ENCODE measurements at places on chromosomes 5 and 9. TPM values are rescaled to one million over a fixed set of nuclear protein-coding genes. Genes with fewer than 3 reads are reported as not detected.

DNA sequence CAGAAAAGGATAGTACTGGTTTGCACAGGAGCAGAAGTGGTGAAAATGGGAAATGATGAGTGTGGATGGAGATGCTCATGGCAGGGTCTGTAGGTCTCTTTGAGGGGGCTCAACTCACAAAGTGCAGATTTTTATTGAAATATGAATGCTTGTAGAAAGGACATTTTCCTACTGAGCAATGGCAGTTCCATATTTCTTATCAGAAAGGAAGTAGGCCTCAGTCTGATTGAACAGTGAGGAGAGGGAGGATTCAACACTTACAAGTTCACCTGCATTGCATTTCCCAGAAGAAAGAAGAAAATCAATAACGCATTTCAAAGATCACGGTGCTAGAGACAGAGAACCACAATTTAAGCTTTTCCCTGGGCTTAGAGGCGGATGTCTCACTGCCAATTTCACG, 49.2 kb downstream of the ANXA2R start:
- H3K27me3 ChIP-seq = no peaks in the 10 kb centered on the region
- H3K36me3 ChIP-seq = no peaks in the 10 kb centered on the region
- DNase-seq = no peak
- H3K4me3 ChIP-seq = peak overlapping the region; percentile 78
- H3K4me1 ChIP-seq = peaks cover 28% of the 10 kb centered on the region
- H3K27ac ChIP-seq = peak overlapping the region; percentile 97

PCDHGB2 gene
- total RNA-seq = 9.2 TPM

DNA sequence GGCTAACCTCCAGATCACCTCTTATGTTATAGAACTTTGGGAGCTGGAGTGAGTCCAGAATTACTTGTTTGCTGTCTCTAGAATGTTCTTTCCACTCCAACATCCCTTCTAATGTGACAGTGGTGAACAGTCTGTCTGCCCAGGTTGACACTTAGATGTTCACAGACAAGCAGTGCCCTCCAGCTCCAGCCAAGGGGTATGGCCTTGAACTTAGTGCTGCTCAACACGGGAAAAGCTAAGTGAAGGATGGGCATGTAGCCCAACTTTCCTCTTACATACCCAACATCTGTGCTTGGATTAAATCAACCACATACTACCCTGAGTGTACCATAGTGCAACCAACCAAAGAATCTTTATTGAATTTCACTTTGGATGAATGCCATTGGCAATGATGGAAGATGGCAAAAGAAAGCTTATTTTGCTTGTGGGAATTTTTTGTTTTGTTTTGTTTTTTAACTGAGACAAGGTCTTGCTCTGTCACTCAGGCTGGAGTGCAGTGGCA, 201.2 kb downstream of the NXNL2 start:
- no peaks in the 10 kb centered on the region for H3K27me3 ChIP-seq
- H3K4me3 ChIP-seq = no peak overlapping the region
- DNase-seq = no peak
- H3K4me1 ChIP-seq = peaks cover 6% of the 10 kb centered on the region

DNA sequence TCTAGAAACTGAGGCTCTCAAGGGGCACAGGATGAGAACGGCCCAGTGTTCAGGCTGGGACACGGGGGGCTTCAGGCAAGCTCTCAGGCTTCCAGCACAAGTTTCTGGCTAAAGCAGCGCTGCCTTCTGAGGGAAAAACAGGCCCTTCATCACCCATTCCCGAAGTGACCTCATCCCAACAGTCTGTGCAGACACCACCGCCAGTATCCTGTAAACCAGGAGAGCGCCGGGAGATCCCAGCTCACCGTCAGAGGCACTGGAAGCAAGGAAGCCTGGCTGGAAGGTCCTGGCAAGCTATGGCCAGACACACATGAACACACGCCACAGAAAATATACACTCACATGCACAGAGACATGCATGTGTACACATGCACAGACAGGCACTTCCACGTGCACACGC, 8.8 kb downstream of the SLC12A7 start:
- no peak overlapping the region for H3K27ac ChIP-seq
- H3K36me3 ChIP-seq = no peaks in the 10 kb centered on the region
- peaks cover 38% of the 10 kb centered on the region for H3K4me1 ChIP-seq
- H3K4me3 ChIP-seq = no peak overlapping the region
- H3K27me3 ChIP-seq = no peaks in the 10 kb centered on the region

SHROOM1 gene
- 29.1 TPM for total RNA-seq

NR3C1 gene
- 69.2 TPM for total RNA-seq

KCNN2 gene
- total RNA-seq = not detected

DNA sequence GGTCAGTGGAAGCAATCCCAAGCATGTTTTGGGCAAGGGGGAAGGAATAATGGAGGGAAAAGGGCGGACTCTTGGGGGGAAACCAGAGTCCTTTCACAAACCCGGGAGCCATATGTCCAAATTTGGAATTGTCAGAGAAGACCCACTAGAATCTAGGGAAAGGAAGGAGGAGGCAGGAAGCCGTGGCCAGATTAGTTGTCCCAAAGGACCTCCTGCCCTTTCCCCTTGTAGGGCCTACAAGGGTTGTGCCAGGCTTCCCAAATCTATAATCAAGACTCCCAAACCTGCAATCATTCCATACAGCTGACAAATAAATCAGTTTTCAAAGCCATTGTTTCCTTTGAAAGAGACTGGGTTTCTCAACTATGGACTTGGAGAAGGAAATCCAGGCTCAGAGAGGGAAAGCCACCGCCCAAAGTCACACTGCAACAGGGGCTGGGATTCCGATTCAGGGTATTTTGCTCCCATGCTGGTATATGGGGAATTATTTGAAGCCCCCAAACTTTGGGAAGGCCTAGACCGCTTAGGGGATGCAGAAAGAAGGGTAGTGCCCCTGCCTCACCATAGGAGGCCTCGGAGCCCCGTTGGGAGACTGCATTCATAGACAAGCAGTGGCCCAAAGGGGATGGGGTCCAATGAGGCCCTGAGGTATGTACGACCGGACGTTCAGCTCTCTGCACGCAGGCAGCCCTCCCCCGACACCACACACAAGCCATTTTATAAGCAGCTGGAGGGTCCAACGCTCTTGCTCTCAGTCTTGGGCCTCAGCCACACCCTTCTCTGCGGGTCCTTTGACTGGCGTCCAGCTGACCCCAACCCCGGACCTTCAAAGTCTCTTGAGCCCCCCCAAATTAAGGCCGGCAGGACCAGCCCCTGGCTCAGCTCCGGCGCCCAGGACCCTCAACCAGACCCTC, 815 bp downstream of the ANXA6 start:
- no peaks in the 10 kb centered on the region for H3K27me3 ChIP-seq
- no peak for DNase-seq
- peaks cover 32% of the 10 kb centered on the region for H3K4me1 ChIP-seq
- H3K4me3 ChIP-seq = peak overlapping the region; percentile 61
- peak overlapping the region; percentile 85 for H3K27ac ChIP-seq
- no peaks in the 10 kb centered on the region for H3K36me3 ChIP-seq

DNA sequence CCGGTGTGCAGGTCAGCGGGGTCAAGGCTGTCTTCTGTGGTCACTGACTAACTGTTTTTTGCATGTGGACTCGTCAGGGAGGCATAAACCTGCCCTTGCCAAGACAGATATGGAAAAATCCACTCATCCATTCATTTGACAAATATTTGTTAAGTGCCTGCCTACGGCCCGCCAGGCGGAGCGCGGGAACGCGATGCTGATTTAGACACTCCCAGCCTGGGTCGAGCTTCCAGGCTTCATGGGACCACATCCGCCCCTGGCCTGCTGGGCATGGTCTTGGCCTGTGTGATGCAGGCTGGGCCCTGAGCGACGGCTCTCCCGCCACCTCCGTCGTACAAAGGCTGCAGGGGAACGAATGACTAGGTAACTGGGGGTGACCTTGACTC, 18.1 kb downstream of the MYMK start:
- peak; percentile 71 for DNase-seq
- H3K27me3 ChIP-seq = no peaks in the 10 kb centered on the region
- H3K4me1 ChIP-seq = peaks cover 10% of the 10 kb centered on the region
- H3K27ac ChIP-seq = no peak overlapping the region
- H3K36me3 ChIP-seq = peaks cover 1% of the 10 kb centered on the region

DMRT3 gene
- 0.42 TPM for total RNA-seq

AJM1 gene
- total RNA-seq = 2.0 TPM

GRCh38 chr5:111993242-111993641, 236.2 kb upstream of the NREP start:
- H3K4me1 ChIP-seq = no peaks in the 10 kb centered on the region
- H3K36me3 ChIP-seq = no peaks in the 10 kb centered on the region
- no peak overlapping the region for H3K27ac ChIP-seq

GRCh38 chr5:122264610-122265009, 47.4 kb upstream of the SNCAIP start:
- H3K27me3 ChIP-seq = no peaks in the 10 kb centered on the region
- no peak overlapping the region for H3K27ac ChIP-seq
- no peaks in the 10 kb centered on the region for H3K36me3 ChIP-seq
- H3K4me3 ChIP-seq = no peak overlapping the region

- H3K27ac ChIP-seq = no peak overlapping the region
- no peaks in the 10 kb centered on the region for H3K27me3 ChIP-seq
- H3K4me3 ChIP-seq = no peak overlapping the region
Measured at GRCh38 chr5:116038817-116039216, 6.5 kb downstream of the ARL14EPL start.

GRCh38 chr5:10719965-10720364, 41.1 kb downstream of the DAP start:
- H3K36me3 ChIP-seq = no peaks in the 10 kb centered on the region
- H3K4me1 ChIP-seq = no peaks in the 10 kb centered on the region
- H3K27me3 ChIP-seq = no peaks in the 10 kb centered on the region
- H3K27ac ChIP-seq = no peak overlapping the region
- no peak overlapping the region for H3K4me3 ChIP-seq

GRCh38 chr5:6504677-6505415, 56.2 kb downstream of the UBE2QL1 start:
- H3K4me3 ChIP-seq = no peak overlapping the region
- no peaks in the 10 kb centered on the region for H3K27me3 ChIP-seq
- DNase-seq = no peak
- no peaks in the 10 kb centered on the region for H3K36me3 ChIP-seq

GAPT gene
- not detected for total RNA-seq

WDR38 gene
- total RNA-seq = not detected

- H3K4me1 ChIP-seq = peaks cover 7% of the 10 kb centered on the region
- H3K27ac ChIP-seq = no peak overlapping the region
- no peak for DNase-seq
- H3K27me3 ChIP-seq = no peaks in the 10 kb centered on the region
Measured at GRCh38 chr5:76451031-76451701, 48.1 kb downstream of the IQGAP2 start.

DNA sequence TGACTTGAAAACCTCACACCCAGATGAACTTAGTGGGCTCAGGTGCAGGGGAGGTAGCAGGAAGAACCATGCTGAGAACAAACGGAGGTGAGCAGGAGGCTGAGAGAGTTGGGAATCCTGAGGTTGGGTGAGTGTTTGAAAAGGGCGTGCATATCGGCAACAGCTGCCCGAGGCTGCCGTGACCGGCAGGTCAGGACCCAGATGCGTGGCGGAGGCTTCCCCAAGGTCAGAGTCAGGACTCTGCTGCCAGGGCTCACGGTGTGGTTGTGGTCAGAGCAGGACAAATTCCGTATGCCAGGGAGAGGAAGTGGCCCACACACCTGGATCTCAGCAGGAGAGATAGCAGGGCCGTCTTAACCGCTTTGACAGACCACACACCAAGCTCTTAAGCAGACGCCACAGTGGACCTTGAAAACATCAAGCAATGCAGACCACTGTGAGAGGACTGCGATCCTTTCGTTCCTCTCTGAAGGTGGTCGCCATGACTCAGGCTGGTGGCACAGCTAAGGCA, 43.1 kb downstream of the ADAMTS16 start:
- no peaks in the 10 kb centered on the region for H3K4me1 ChIP-seq
- no peaks in the 10 kb centered on the region for H3K27me3 ChIP-seq
- DNase-seq = no peak
- no peak overlapping the region for H3K27ac ChIP-seq

GRCh38 chr5:94901191-94901979, 282.9 kb downstream of the SLF1 start:
- peak; percentile 56 for DNase-seq
- peak overlapping the region; percentile 84 for H3K27ac ChIP-seq
- no peak overlapping the region for H3K4me3 ChIP-seq
- peaks cover 28% of the 10 kb centered on the region for H3K4me1 ChIP-seq
- no peaks in the 10 kb centered on the region for H3K36me3 ChIP-seq

DNA sequence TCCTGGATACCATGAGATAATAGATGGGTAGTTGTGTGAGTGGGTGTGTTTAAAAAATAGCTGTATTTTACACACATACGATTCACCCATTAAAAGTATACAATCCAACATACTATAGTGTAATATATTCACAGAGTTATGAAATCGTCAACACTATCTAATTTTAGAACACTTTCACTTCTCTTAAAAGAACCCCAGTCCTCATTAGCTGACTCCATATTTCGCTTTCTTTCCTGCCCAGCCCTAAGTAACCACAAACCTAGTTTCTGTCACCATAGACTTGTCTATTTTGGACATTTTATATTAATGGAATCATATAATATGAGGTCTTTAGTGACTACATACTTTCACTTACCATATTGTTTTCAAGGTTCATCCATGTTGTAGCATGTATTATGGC, 63.8 kb upstream of the S1PR3 start:
- H3K4me3 ChIP-seq = no peak overlapping the region
- H3K36me3 ChIP-seq = no peaks in the 10 kb centered on the region
- H3K27me3 ChIP-seq = no peaks in the 10 kb centered on the region
- no peak overlapping the region for H3K27ac ChIP-seq
- H3K4me1 ChIP-seq = no peaks in the 10 kb centered on the region
- DNase-seq = no peak

DNA sequence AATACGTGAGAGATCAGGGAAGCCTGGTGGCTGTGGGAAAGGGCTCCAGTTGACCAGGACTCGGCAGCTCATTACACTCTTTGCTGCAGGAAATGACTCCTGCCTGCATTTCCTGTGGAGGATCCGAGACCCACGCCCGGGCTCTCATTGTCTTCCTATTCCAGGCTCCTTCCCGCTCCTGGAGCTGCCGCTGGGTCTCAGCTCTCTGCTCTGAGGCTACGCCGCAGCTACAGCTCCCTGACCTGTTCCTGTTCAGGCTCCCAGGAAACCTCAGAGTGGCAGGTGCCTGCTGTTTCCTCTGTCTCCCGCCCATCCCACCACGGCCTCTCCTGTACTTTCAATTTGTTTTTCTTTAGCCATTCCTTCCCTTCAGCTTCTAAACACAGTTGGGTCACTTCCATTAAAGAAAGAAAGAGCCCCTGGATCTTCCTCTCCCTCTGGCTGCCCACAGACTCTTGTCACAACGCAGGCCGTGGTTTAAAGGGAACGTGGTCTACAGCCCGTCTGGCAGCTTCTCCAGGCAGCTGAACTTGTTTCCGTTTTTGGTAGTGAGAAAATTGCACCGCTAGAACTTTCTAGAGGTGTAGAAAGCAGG, 71.5 kb downstream of the IL6ST start:
- no peak for DNase-seq
- H3K36me3 ChIP-seq = no peaks in the 10 kb centered on the region
- peak overlapping the region; percentile 4 for H3K4me3 ChIP-seq
- H3K4me1 ChIP-seq = peaks cover 3% of the 10 kb centered on the region
- no peaks in the 10 kb centered on the region for H3K27me3 ChIP-seq
- no peak overlapping the region for H3K27ac ChIP-seq
